ENCODE measurements at places on chromosomes 4 and X. TPM values are rescaled to one million over a fixed set of nuclear protein-coding genes. Genes with fewer than 3 reads are reported as not detected.

CTAG2 gene
- total RNA-seq, result not detected

ITM2A gene
- 14.5 TPM for total RNA-seq

PFKFB1 gene
- not detected for total RNA-seq

PLRG1 gene
- 66.5 TPM for total RNA-seq

GPR78 gene
- total RNA-seq, result not detected

MYOZ2 gene
- 0.28 TPM for total RNA-seq

TENM3 gene
- total RNA-seq, result 22.7 TPM

TCP11X2 gene
- not detected for total RNA-seq

MAGEB1 gene
- total RNA-seq, result not detected

GLOD5 gene
- total RNA-seq, result not detected

ENOPH1 gene
- total RNA-seq, result 51.0 TPM

FAM53A gene
- 1.3 TPM for total RNA-seq

GABRA4 gene
- not detected for total RNA-seq

MAGEA12 gene
- total RNA-seq, result not detected

RTL5 gene
- 0.09 TPM for total RNA-seq

NDNF gene
- not detected for total RNA-seq

COX7B2 gene
- not detected for total RNA-seq

TMEM144 gene
- 6.4 TPM for total RNA-seq

UGT2B15 gene
- not detected for total RNA-seq

NUDT10 gene
- 0.94 TPM for total RNA-seq

SLC34A2 gene
- not detected for total RNA-seq

PNMA6A gene
- total RNA-seq, result 0.99 TPM

KLHL15 gene
- 3.4 TPM for total RNA-seq

ARAP2 gene
- 0.27 TPM for total RNA-seq

Measured in endothelial cell of coronary artery (primary cell).